HS-27A (cell line): ENCODE measurements at places on chromosomes 6 and 20.

DNA sequence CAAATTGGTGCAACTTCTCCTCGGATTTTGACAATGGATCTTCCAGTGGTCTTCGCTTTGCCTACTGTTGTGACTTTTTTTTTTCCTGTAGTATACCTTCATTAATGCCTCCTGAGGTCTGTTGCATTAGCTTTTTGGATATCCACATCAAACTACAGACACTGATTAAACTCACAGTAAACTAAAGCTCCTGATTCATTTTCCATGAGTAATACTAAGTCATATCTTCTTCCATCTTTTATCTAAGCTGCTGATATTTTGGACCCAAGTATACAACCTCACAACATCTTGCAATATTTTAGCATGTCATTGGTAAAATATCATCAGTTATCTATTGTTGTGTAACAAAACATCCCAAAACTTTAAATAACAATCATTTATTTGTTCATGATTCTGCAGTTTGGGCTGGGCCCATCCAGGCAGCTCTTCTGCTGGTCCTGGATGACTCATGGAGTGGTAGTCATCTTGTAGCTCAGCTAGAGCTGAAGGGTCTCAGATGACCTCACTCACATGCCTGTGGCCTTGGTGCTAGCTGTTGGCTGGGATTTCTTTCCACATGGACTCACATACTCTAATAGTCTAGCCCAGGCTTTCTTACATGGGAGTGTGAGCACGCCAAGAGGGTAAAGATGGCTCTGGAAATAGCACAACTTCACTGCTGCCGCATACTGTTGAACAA is 78.3 kb upstream of the SRSF6 start:
- DNase-seq = peak; percentile 24

GRCh38 chr6:29589423-29590048 is 4.6 kb downstream of the OR2H2 start:
- peak; percentile 8 for DNase-seq

- no peak for DNase-seq
Measured at GRCh38 chr20:13285408-13285807, 64.3 kb downstream of the ISM1 start.

DNA sequence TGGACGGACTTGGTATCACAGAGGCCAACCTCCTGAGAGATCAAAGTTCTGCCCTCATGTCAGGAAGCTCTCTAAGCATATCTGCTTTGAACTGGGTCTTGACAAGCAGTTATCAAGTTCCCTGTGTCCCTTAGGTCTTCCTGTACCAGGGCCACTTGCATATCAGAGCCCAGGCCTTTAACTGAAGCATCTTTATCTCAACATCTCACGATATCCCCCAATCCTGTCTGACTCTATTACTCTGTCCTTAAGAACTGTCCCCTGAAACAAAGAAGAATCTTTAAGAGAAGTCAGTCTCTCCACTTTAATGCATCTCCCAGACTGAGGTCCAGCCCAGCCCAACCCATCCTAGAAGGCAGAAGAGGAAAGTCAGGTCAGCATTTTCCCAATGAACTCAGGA is 8.2 kb downstream of the MAS1L start:
- DNase-seq = no peak

DNA sequence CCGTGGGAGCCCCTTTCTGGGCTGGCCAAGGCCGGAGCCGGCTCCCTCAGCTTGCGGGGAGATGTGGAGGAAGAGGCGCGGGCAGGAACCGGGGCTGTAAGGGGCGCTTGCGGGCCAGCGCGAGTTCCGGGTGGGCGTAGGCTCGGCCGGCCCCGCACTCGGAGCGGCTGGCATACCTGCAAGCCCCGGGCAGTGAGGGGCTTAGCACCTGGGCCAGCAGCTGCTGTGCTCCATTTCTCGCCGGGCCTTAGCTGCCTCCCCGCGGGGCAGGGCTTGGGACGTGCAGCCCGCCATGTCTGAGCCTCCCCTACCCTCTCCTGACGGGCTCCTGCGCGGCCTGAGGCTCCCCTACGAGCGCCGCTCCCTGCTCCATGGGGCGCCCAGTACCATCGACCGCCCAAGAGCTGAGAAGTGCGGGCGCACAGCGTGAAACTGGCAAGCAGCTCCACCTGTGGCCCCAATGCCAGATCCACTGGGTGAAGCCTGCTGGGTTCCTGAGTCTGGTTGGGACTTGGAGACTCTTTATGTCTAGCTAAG is 82.8 kb upstream of the E2F3 start:
- no peak for DNase-seq

DNA sequence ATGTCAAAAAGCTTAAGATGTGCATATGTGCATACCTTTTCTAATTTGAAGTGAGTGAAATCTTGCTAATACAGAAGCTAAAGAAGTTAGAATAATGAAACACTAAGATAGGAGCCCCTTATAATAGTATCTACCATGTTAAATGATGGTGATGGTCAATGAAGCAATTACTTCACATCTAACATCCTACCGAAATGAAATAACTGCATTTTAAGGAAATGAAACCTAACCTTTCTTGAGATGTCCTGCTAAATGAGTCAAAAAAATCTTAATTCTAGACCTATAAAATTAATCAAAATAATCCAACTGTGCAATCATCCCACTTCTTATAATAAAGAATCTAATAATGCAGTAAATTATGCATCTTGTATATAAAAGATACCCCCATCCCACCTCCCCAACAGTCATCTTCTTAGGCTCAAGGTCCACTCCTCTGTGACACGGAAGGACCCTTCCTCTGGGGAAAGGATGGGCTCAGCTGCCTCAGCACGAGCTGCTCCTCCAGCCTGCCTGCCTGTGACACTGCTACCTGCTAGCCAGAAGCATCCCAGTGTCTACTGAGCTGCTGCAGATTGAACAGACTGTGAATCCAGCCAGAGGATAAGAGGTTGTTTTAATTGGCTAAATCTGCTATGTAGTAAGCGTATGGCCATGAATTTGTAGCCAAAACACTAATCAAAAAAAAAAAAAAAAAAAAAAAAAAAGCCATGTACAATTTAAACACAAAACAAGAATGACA is 129.6 kb upstream of the BEND3 start:
- DNase-seq = no peak

DNA sequence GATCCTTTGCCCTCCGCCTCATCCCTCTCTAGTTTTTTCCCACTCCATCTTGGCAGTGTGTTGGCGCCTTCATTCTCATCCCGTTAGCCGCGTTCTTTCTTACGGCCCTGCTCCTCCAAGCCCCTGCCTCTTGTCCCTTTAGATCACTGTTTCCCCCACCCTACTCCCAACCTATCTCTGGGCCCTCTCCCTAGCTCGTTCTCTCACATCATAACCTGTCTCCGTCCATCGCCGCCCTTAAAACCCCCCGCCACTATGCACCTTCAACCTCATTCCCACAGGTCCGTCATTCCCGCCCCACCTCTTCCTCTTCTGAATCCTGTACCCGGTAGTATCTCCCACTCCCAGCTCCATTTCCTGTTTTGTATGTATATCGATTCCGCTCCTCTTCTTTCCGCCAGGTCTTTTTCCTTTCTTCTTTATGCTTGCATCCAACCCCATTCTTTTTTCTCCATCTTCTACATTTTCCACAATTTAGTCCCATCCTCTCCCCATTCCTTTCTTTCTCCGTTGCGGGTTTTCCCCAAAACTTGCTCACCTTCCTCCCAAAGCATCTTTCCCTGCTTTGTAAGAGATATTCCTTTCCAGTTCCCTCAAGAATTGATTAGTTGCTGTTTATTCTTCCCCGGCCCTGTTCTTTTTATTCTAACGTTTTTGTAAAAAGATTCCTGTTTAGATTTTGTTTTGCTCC is 671 bp downstream of the EFHC1 start:
- no peak for DNase-seq

DNA sequence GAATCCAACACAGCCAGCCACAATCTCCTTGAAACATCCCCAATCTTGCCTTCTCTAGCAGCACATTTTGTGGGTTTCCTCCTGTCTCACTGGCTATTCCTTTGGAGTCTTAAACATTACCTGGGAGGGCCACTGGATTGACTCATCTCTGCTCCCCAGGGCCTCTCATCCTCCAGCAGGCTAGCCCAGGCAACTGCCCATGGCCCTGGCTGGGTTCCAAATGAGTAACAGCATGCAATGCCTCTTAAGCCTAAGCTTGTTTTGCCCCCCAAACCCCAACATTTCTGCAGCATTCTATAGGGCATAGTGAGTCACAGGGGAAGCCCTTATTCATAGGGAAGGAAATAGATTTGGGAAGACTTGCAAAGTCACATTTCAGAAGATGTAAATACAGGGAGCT is 204.9 kb downstream of the FOXA2 start:
- DNase-seq = no peak

DNA sequence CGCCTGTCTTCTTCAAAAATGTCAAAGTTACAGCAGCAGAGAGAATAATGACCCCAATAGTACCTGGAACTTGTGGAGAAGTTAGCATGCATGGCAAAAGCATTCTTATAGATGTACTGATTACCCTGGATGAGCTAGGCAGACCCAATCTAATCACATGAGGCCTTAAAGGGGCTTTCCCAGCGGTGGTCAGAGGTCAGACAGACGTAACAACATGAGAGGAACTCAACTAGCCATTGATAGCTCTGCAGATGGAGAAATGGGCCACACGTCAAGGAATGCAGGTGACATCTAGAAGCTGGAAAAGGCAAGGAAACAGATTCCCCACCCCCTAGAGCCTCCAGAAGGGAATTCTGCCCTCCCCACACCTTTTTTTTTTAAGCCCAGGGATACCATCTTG is 156.8 kb upstream of the ARID1B start:
- no peak for DNase-seq

DNA sequence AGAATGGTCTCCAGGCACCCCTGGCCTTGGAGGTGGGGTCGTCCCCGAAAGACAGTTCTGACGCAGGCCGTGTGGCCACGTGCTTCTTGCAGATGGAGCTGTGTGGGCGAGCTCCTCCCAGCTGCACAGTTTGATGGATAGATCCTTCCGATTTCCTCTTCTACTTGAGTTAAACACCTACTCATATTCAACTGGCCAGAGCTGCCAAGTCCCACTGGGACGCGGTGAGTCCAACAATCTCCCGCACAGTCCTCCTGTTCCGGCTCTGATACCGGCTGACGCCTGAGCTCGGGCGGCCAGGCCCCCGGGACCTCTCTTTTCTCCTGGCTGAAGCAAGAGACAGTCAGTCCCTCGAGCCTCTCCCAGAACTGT is 57.9 kb upstream of the DACT2 start:
- DNase-seq = no peak

GRCh38 chr6:116579143-116579542 is 7.8 kb downstream of the RWDD1 start:
- no peak for DNase-seq

GRCh38 chr20:42852691-42853090 is 337.0 kb downstream of the PTPRT start:
- no peak for DNase-seq

GRCh38 chr20:33830371-33830770 is 19.2 kb downstream of the CHMP4B start:
- DNase-seq = no peak

DNA sequence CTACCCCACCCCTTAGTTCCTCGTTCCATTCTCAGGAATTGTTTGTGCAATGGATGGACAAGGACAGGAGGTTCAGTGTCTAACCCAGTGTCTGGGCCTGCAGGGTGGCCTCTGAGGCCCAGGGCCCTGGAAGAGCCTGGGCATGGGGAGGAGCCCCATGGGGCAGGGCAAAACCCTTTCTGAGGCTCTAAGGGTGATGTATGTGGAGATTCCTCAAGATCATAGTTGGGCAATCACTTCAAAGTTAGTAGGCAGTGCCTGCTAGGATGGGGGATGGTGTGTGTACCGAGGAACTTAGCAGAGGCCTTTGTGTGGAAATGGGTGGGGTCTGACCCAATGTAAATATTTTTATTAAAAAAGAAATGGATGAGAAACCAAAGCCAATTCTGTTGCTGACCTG is 6.7 kb upstream of the C2 start:
- DNase-seq = no peak

GRCh38 chr6:166441325-166442078 is 58.8 kb upstream of the MPC1 start:
- DNase-seq = no peak

DNA sequence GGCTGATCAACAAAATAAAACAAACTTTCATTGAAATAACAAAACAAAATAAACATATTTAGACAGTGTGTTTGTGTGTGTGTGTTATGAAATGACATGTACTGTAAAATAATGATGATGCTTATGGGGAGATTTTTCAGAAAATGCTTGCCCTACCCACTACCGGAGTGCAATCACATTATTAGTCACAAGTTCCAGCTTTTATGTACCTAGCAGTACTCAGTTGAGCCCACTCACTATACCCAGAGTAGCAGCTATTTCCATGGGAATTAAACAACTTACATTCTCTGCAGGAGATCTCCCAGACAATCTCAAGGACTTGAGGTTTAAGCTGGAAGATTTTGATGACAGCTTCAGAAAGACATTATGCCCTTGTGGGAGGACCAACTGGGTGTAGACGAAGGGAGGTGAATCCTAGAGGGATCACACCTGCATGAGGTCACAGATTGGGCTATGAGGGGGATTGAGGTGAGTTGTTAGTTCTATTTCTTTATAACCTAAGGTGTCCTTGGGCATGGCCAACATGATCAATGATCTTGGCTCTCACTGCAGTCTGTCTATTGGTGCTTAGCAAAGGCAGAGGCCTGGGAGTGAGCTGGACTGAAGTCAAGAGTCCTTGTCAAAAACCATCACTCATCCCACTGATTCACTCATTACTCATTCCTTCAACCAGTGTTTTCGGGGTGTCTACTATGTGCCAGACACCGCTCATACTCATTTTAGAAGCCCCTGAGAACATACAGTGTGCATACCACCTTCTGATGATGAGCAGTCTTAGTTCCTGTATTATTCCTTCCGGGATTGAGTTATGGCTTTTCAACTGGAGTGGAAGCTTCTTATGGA is 6.7 kb upstream of the CLIC5 start:
- DNase-seq = no peak

DNA sequence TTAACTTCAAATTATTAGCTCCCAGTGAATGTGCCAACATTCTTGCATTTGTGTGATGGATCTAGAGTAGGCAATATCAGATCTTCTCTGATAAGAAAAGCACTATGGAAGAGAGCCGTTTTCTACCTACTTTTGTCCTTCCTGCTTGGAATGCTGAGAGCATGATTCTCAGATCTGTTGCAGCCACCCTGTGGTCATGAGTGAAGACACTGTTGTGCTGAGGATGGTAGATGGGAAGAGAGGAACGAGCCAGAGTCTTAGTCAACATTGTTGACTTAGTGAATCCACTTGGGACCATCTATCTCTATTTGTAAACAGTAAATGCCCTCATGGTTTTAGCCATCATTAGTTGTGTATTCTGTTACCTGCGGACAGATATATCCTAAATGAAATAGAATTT is 202.6 kb downstream of the CD109 start:
- no peak for DNase-seq

DNA sequence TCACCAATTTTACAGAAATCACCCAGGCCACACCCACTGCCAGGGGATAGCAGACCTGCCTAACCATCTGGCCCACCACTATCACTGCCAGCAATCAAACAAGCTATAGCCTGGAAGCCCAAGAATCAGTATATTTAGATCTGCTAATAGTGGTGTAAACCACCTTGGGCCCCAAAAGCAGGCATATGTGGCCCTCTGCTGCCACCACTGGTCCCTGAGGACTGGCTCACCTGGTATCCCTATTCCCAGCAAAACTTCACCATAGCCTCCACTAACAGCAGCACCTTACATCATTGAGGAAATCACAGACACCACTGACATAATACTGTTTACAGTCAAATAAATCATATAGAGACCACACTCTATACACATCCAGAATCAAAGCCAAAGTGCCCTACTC is 880.4 kb upstream of the MAN1A1 start:
- DNase-seq = no peak

- DNase-seq = no peak
Measured at GRCh38 chr6:63372951-63373533, 53.3 kb upstream of the LGSN start.
